ENCODE measurements at places on chromosomes 2 and 18. TPM values are rescaled to one million over a fixed set of nuclear protein-coding genes. Genes with fewer than 3 reads are reported as not detected.
A peak's percentile ranks its signal among the peaks of the same experiment; 100 is the strongest.

GRCh38 chr2:11156396-11157075, 1.3 kb downstream of the SLC66A3 start:
- no peak for DNase-seq

DNA sequence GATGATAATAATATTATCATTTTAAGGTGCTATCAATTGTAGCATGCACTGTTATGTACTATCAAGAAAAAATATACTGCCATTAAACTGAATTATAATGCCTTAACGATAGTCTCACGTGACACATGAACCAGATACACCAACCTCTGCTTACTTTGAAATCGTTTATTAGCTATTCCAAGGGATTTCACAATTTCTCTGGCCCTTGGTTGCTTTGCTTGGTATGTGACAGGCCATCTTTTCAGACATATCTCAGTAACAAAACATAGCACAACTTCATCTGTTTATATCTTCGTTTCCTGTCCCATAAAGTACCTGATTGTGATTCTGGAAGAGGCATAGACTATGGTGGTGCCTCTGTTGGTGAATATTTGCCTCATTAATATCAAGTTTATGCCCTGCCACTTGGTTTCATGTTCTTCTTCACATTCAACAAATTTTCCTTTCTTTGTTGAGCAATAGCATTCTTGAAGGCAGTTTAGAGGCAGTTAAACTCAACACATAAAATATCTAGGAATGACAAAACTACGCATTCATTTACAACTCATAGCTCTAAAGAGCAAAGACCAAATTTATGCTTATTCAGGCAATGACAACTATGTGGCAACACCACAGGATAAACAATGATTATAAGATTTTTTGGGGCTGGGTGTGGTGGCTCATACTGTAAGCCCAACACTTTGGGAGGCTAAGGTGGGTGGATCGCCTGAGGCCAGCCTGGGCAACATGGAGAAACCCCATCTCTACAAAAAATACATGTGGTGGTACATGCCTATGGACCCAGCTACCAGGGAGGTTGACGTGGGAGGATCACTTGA, 84.3 kb downstream of the MCFD2 start:
- DNase-seq: peak; percentile 96

Gene CCDC150
- 8.7 TPM for total RNA-seq

Gene KIAA2012
- under 0.01 TPM for total RNA-seq

Gene TRIM43
- total RNA-seq: not detected

Gene ATP6V1B1
- total RNA-seq: not detected

DNA sequence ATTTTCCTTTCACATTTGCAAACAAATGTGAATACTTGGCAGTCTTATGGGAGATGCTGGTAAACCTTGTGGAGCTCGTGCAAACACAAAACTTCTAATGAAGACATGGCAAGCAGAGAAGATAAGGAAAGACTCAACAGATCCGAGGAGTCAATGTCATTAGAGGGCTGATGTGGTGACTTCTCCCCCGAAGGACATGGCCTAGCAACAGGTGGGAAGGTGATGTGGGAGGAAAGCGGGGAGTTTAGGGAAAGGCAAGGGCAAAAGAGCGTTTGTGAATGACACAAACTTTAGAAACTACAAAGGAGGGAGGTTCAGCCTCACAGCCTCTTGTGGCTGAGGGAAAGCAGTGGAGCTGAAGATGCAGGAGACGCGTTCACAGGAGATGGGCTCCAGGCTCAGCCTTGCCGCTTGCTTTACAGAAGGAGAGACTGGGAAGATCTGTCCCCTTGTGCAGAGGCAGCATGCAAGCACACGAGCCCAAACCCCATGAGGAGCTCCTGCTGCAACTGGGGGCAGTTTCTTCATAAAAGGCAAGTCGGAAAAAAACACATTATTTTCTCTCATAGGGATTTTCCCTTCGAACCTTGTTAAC, 86.6 kb downstream of the SOWAHC start:
- DNase-seq: no peak

DNA sequence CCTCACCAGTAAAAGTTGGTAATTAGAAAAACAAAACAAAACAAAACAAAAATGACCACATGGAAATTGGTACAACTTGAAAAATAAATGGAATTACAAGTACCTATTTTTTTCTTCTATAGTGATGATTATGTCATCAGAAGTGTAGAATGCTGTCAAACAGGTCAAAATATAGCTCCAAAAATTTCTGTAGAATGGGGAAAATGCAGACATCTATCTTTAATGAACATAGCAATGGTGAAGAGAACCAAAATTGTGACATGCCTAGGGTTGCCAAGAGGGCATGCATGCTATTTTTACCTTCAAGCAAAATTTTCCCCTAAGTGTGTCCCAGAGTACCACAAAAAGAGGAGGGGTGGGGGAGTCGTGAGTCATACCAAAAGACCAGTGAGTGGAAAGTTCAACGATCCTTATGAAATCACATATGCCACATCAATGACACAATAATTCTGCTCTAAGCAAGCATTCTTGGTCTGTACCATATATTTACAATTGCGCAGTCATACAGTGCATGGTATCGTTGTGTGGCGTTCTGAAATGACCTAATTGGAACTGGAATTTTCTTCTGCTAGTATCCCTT, 1436.4 kb downstream of the SUCLG1 start:
- DNase-seq: peak; percentile 7

- no peak for DNase-seq
Measured at GRCh38 chr2:235857598-235857997, 310.6 kb downstream of the GBX2 start.

Gene UPP2
- not detected for total RNA-seq

GRCh38 chr2:72116081-72116533, 31.6 kb downstream of the CYP26B1 start:
- DNase-seq: no peak

GRCh38 chr18:37847544-37847943, 281.9 kb upstream of the CELF4 start:
- no peak for DNase-seq

DNA sequence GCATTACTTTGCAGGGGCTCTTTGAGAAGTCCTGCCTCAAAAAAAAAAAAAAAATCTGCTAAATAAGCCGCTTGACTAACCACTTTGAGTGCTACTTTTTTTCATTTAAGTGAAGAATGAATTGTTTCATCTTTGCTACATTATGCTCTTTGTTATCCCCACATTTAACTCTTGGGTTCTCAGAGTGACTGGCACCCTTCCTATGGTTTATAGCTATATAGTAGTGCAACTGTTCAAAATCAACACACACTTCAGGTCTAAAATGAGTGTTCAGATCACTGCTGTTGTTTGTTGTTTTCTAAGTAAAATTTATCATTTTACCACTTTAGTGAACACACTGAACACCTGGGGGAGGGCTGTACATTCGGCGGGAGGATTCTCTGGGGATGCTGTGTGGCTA, 13.6 kb downstream of the STPG4 start:
- no peak for DNase-seq

DNA sequence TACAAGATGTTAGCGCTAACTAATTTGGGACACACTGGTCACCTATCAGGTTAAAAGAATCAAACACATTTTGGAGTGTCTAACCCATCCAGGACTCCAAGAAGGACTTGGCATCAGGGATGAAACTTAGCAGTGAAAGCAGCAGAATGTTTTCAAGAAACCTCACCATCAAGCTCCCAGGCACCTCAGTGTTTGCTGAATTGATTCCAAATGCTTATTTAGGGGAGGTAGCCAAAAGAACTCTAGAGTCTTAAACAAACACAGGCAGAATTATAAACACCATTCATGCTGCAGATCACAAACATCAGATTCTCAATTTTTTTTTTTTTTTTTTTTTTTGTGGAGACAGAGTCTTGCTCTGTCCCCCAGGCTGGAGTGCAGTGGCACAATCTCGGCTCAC, 122.8 kb upstream of the UXS1 start:
- DNase-seq: no peak

DNA sequence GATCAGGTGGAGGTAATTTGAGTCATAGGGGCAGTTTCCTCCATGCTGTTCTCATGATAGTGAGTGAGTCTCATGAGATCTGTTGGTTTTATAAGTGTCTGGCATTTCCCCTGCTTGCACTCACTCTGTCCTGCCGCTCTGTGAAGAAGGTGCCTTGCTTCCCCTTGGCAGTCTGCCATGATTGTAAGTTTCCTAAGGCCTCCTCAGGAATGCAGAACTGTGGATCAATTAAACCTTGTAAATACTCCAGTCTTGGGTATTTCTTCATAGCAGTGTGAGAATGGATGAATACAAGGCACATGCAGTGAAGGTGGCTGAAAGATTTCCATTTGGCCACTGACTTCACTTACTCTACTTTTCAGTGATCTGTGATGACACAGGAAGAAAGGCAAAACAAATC, 133.7 kb downstream of the SH3BP4 start:
- DNase-seq: peak; percentile 19

DNA sequence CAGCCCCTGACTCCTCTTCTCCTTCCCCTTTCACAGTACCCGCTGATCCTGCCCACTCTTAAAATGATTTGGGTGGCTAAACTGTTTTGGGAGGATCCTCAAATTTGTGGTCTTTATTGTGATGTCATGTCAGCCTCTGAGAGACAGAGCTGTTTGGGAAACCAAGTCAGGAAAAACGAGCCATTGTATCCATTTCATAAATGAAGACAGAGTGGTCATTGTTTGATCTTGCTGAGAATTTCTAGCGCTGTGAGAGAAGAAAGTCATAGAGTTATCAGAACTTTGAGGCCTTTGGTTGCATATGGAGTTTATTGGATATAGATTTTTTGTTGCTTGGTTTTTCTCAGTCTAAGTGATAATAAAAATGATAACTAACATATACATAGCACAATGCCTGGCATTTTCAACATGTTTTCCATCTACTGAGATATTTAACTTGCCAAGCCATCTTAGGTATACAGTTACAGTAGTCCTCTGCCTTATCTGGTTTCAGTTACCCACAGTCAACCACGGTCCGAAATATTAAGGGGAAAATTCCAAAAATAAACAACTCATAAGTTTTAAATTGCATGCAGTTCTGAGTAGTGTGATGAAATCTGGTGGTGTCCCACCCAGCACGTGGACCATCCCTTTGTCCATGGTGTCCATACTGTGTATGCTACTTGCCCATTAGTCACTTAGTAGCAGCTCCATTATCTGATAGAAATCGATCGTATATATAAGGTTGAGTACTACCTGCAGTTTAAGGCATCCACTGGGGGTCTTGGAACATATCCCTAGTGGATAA, 105.0 kb upstream of the RASGRP3 start:
- DNase-seq: peak; percentile 23

- peak; percentile 93 for DNase-seq
Measured at GRCh38 chr18:23377669-23378301, 75.3 kb upstream of the RIOK3 start.

Gene MTERF4
- total RNA-seq: 18.0 TPM

All from fibroblast of villous mesenchyme (primary cell).